ENCODE measurements at places on chromosomes 1 and 21.
A peak's percentile ranks its signal among the peaks of the same experiment; 100 is the strongest.

DNA sequence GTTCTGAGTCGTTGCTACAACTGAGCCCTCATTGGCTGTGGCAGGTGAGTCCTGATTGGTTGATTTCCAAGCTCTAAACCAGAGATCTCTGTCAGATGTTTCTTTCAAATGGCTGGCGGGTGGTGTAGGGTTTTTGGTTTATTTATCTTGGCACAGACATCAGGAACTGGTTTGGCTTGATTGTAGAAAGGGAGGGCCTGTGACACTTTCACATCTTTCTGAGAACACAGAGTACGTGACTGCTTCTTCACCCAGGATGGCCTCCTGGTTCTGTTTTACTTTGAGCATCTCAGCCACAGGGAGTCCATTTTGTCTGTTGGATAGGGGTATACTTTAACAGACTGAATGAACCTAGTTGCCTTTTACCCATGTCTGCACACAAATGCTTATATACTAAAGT is 89.4 kb upstream of the GPR52 start:
- DNase-seq, result no peak

DNA sequence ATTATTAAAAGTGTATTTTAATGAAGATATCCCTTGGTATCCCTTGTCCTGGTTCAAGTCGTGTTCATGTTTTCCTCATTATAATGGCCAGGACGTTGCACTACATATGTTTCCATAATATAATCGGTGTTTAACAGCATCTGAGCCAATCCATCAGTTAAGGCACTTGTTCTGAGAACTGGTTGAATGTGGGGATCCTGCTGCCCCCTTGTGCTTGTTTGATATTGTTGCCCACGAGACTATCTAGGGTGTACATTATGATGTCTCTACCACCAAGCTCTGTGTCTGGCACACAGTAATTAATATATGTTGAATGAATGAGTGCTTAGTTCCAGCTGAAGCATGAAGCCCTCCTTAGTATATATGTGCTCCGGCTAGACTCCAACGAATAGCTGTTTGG is 193.0 kb downstream of the CACNA1E start:
- no peak for DNase-seq

DNA sequence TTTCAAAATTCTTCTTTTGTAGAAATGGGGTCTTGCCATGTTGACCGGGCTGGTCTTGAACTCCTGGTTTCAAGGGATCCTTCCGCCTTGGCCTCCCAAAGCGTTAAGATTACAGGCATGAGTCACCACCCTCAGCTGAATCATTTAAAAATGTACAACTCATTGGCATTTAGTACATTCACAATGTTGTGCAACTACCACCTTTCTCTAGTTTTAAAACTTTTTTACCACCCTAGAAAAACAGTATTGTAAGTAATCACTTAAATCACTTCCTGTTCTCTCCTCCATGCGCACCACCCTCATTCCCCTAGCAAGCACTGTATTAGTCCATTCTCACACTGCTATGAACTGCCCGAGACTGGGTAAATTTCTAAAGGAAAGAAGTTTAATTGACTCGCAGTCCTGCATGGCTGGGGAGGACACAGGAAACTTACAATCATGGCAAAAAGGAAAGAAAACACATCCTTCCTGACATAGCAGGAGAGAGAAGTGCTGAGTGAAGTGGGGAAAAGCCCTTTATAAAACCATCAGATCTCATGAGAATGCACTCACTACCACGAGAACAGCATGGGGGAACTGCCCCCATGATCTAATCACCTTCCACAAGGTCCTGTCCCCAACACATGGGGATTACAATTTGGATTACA is 14.4 kb upstream of the THEM5 start:
- no peak for DNase-seq

DNA sequence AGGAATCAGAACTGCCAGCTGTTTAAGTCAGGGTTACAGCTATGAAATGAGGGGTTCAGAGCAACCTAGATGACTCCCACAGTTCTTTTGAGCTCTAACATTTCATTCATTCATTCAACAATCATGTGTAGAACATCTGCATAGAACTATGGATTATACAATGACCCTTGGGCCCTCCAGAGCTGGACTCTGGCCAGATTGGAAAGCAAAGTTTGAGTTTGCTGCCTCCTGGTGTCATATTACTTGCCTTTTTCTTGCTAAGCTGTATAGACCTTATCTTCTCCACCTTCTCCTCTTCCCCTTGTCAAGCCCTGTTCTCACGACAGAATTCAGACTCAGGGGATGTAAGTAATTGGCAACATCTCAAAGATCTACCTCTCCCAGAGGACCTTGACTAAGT is 4.0 kb downstream of the CASQ2 start:
- peak; percentile 11 for DNase-seq

DNA sequence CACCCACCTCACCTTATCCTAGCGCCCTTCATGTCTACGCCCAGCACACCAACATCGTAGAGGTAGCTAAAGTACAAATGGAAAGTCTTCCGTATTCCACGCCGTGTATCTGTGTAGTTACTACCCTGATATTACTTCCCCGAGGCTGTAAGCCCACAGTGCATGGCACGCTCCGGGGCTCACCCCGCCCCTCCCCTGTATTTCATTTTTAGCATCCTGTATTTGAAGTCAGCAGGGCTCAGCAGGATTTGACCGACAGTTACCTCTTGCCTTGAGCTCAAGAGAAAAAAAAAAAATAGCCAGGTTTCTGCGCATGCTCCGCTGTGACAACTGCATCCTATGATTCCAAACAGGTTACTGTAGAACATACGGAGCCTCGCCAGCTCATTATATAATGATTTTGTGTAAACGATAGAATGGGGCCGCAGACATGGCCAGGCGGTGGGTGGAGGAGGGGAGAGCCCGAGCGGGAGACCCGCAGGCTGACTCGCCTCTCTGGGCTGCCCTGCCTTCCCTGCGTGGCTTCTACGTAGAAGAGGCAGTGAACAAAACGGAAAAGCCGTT is 1.3 kb downstream of the ABCG1 start:
- DNase-seq, result peak; percentile 79

- no peak for DNase-seq
Measured at GRCh38 chr1:116352349-116352813, 20.7 kb upstream of the ATP1A1 start.

DNA sequence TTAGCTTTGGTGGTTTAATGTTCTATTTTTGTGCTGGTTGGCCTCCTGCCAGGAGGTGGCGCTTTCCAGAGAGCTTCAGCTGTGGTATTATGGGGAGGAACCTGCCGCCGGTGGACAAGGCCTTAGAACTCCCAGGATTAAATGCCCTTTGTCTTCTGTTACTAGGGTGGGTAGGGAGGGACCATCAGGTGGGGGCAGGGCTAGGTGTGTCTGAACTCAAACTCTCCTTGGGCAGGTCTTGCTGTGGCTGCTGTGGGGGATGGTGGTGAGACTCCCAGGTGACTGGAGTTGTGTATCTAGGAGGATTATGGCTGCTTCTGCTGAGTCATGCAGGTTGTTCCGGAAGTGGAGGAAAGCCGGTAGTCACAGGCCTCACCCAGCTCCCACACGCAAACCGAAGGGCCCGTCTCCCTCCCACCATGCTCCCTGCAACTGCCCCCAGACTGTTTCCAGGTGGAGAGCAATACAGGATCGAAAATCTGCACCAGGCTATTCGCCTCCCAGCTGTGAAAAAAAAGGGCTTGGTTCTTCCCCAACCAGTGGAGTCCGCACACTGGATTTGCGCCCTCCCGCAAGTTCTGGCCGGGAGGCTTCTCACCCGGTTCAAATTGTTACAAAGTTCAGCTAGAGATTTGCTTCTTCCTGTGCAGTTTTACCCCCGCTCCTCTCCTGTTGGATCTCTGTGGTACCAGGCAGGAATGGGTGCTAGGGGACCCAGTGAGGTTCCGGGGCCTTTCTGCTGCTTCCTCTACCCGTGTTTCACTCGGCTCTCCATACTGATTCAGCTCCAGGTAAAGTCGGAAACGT is 220.5 kb downstream of the CENPF start:
- no peak for DNase-seq

DNA sequence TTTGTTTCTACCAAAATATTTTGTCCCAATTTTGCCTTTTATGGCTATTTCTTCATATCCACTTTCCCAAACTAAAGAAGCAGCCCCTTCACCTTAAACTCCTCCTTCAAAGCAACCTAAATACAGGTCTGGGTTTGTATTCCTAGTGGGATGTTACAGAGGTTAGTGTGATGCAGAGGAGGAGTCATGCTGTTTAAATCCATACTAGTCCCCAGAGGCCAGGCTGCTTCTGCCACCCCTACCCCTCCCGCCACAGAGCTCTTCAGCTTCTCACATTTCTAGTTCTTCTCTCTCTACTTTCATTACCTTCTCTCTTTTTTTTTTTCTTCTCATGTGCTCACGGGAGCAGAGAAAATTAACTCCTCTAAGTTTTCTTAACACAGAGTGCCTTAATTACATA is 29.3 kb downstream of the SELL start:
- DNase-seq, result no peak

- no peak for DNase-seq
Measured at GRCh38 chr1:1345860-1346500, 3.2 kb downstream of the DVL1 start.

DNA sequence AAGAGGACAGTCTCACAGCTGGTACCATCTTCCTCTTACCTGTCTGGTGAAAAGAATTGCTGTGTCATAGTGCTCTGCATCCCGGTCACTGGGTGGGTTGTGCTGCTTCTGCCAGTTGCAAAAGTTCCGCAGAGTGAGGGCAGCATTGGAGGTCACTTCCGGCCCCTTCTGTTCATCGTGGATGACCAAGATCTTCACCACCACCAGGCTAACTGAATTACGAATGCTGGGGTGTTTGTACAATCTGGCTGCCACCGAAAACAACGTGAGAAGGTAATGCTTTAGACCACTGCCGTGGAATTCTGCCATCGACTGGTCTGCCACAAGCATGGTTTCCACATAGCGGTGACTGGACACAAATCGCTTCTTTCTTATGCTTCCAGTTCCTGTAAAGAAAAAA is 2.9 kb downstream of the ADAMTS1 start:
- no peak for DNase-seq

GRCh38 chr1:49251019-49251784 is 474.5 kb upstream of the BEND5 start:
- DNase-seq, result no peak

DNA sequence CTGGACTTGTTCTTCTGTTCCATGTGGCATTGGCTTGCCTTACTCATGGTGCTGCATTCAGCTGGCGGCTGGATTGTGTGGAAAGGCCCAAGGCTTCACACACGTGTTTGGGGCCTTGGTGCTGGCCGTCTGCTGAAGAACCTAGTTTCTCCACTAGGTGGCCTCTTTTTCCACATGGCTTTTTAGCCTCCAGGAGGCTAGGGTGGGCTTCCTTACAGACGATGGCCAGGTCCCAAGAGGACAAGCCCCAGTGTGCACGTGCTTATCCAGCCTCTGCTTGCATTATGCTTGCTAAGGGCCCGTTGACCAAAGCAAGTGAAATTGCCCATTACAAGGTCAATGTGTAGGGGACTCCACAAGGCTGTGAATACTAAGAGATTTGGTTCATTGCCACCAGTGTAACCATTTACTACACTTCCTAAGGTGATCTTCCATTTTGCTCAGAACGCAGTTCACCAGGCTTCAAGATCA is 47.5 kb upstream of the FOXO6 start:
- no peak for DNase-seq

GRCh38 chr1:71561729-71562128 is 480.9 kb upstream of the ZRANB2 start:
- no peak for DNase-seq

GRCh38 chr1:27136998-27137542 is 17.9 kb downstream of the SLC9A1 start:
- DNase-seq, result no peak

GRCh38 chr1:201626629-201627275 is 87.8 kb downstream of the NAV1 start:
- no peak for DNase-seq

- DNase-seq, result no peak
Measured at GRCh38 chr1:80533093-80533492, 1267.6 kb upstream of the ADGRL2 start.

DNA sequence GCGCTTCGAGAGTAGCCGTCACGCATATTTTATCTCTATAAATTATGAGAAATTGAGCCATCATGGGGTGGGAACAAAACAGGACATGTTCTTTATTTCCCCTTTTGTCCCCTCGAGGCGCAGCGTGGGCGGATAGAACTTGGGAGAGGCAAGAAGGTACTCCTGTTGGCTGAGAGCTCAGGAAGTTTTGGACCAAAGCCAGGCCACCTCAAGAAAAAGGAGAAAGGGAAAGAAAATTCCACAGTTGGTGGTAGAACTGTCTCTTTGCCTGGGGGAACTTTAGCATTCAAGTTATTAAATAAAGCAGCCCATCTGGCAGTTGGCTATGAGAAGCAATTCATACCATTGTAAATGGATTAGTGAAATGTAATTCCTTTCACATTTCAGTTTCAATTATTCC is 76.4 kb upstream of the DSCAM start:
- DNase-seq, result no peak

DNA sequence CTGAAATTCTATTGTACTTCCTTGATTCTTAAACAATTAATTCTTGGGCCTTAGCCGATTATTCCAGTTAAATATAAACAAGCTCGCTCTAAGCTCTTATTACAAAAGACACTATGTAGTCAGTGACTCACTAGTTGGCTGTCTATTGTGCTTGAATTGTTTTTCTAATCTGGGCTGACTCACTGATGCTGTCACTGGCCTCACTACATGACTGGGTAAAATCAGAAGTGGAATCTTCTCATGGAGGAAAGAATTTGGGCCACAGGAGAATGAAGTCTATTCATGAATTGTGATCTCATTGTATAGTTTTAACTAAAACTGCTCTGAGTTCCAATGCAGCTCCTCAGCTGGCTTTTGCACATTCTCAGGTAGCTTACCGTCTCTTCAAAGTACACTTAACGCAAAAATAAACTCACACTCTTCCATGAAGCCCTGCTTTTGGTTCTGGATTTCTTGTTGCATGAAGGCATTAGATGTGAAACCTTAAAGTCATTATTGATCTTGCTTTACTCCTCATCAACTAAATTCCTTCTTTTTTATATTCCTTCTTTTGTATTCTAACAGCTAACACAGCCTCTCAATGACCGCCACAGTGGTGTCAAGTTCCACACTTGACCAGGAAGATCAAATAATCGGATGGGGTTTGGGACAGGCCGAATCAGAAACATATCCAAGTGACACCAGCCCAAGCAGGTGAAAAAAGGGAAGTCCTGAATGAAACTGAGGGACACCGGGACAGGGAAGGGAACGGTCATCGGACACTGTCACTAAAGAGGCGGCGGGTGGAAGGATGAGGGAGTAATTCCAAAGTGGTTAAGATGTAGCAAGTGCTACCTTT is 80.9 kb upstream of the LBR start:
- peak; percentile 94 for DNase-seq

DNA sequence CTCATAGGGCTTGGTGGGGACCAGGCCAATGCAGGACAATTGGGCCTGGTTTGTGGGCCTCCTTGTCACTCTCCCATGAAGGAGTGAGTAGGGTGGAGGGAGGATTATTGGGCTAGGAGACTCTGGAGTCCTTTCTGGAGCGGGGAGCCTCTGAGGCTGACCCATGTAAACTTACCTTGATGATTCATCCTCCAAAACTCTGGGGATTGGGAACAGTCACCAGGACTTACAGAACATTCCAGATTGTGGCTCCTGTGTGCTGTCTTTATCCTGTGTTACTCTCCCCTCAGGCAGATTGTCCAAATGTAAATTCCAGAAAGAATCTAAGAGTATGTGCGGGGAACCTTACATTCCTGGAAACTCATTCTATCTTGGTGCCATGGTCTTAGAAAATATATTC is 197.6 kb downstream of the CAMTA1 start:
- DNase-seq, result no peak

GRCh38 chr21:31768710-31769109 is 36.8 kb upstream of the SCAF4 start:
- no peak for DNase-seq

All from LNCaP clone FGC (cell line).